ENCODE measurements at places on chromosomes 7 and 10.

- no peak for DNase-seq
Measured at GRCh38 chr7:152663931-152664330, 12.0 kb downstream of the XRCC2 start.

GRCh38 chr10:61897671-61898434 is 3.6 kb upstream of the ARID5B start:
- peak; percentile 9 for DNase-seq

DNA sequence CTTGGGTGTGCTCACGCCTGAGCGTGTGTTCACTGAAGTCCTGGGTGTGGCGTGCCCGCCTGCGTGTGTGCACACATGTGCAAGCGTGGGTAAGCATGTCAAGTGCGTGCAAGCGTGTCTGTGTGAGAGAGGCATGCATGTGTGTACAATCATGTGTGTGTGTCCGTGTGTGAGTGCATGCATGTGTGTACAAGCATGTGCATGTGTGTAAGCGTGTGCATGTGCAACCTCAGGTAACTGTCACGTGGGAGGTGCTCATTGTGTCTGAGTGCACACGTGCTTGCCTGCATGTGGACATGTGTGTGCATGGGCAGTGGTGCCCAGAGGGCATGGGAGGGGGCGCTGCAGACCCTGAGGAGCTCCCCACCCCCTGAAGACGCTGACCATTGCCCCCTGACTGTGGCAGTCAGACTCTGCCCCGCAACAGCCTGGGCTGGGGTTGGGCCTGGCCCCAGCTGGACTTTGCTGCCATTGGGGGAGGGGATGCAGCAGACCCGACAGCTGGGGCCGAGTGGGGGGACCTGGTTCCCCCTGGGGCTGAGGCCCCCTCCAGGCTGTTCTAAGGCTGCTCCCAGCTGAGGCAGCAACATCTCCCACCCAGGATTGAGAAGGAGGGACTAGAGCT is 88.1 kb downstream of the UNCX start:
- no peak for DNase-seq

DNA sequence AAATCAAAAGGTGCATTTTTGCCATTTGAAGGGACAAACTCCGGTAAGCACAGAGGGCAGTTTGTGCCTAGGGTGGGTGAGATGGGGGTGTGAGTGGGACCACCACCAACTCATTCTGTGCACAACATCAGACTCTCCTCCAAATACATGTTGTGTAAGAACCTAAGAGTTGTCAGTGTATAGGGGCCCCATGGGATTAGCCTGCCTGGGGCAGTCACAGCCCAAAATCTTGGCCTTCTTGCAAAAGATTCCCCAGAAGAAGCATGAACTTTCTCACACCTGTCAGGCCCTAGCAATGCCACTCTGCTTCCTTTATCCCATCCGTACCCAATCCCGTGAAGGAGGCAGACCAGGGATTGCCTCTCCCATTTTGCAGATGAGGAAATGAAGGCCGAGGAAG is 47.1 kb upstream of the NANOS1 start:
- no peak for DNase-seq

DNA sequence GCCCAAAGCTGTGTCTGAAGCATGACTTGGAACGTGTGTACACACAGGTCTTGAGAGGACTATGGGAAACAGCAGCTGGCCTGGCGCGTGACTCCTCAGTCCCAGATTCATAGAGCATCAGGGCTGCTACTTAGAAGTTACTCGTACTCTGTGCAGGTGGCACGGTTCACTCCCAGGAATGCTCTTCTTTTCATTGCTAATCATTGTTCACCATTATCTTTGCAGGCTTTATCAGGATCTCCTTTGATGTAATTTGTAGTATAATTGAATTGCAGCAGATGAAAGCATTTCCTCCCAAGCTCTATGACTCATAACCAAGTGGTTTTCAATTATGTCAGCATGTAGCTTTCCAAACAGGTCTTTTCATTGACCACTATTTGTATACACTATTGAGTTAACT is 938.9 kb downstream of the NRG3 start:
- DNase-seq = no peak

Measured in CD4-positive, alpha-beta memory T cell (primary cell).